ENCODE measurements at places on chromosomes 16 and 17.

DNA sequence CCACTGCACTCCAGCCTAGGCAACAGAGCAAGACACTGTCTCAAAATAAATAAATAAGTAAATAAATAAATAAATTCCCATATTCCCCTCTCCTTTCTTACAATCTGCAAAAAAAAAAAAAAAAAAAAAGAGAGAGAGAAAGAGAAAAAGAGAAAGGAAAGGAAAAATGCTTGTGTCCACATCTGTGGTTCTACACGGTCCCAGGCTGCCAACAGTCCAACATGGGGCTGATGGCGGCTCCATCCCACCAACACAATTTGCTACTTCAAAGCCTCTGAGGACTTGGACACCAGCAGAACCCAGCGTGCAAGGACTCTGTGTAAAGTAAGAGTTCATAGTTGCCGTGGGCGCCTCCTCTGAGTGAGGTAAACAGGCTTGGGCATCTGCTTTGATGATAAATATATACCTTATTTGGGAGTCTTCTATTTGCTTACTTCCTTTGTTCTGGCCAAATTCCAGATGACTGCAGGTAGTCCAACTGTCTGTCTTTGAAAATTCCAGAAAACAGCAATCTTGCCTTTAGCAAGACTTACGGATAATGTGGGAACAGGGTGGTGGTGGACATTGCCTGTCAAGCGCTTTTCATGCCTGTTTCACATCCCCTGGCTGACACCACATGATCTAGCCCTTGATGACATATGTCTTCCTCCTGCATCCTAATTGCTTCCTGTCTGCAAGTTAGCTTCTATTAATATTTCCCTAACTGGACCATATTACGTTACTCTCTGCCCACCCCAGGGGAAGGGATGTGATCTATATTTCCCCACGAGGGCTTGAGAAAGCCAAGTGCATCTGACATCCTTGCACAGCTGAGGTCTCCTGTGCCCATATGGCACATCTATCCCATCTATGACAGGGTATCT is 10.1 kb downstream of the LITAF start:
- H3K36me3 ChIP-seq: peaks cover 55% of the 10 kb centered on the region
- H3K4me3 ChIP-seq: no peak overlapping the region
- peak overlapping the region; percentile 46 for H3K27ac ChIP-seq
- no peak for DNase-seq
- H3K27me3 ChIP-seq: no peaks in the 10 kb centered on the region

DNA sequence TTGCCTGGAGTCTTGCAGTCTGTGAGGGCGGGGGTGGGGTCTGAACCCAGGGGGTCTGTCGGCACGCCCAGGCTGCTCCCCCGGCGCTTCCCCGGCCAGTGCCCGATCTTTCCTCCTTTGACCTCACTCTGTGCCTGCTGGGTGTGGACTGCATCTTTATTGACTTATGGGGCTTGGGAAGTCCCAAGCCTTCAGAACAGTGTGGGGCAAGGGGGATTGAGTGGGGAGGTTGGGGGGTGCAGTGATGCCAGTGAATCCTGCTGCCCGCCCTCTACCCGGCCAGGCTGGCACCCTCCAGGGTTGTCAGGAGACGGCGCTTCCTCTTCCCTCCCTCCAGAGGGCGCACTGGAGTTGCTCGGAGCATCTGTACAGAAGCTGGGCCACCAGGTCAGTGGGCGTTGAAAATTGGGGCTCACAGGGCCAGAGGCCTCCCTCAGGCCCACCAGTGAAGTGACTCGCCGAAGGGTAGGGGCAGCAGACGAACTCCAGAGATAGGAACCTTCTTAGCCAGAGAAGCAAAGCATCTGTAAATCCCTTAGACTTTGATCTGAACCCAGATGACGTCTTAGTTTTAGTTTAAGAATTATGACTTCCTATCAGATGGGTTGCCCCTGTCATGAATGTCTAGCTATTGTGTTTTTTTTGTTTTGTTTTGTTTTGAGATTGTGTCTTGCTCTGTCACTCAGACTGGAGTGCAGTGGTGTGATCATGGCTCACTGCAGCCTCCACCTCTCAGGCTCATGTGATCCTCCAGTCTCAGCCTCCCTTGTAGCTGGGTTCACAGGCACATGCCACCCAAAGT is 184.8 kb upstream of the CIBAR2 start:
- H3K27me3 ChIP-seq: peaks cover 2% of the 10 kb centered on the region
- no peak overlapping the region for H3K27ac ChIP-seq
- H3K4me3 ChIP-seq: no peak overlapping the region
- peaks cover 2% of the 10 kb centered on the region for H3K4me1 ChIP-seq
- peak; percentile 72 for DNase-seq

- H3K4me1 ChIP-seq: no peaks in the 10 kb centered on the region
- H3K36me3 ChIP-seq: no peaks in the 10 kb centered on the region
- no peak for DNase-seq
- no peaks in the 10 kb centered on the region for H3K27me3 ChIP-seq
These were observed 51.0 kb upstream of the TOX3 start for GRCh38 chr16:52597772-52598483.

- H3K36me3 ChIP-seq: peaks cover 6% of the 10 kb centered on the region
- H3K4me3 ChIP-seq: no peak overlapping the region
- H3K27me3 ChIP-seq: no peaks in the 10 kb centered on the region
These were observed 21.2 kb downstream of the MTHFSD start for GRCh38 chr16:86533767-86534351.

GRCh38 chr17:56717471-56717870 is 116.2 kb downstream of the C17orf67 start:
- no peaks in the 10 kb centered on the region for H3K36me3 ChIP-seq
- no peaks in the 10 kb centered on the region for H3K4me1 ChIP-seq
- H3K4me3 ChIP-seq: no peak overlapping the region
- H3K27ac ChIP-seq: no peak overlapping the region
- H3K27me3 ChIP-seq: no peaks in the 10 kb centered on the region

DNA sequence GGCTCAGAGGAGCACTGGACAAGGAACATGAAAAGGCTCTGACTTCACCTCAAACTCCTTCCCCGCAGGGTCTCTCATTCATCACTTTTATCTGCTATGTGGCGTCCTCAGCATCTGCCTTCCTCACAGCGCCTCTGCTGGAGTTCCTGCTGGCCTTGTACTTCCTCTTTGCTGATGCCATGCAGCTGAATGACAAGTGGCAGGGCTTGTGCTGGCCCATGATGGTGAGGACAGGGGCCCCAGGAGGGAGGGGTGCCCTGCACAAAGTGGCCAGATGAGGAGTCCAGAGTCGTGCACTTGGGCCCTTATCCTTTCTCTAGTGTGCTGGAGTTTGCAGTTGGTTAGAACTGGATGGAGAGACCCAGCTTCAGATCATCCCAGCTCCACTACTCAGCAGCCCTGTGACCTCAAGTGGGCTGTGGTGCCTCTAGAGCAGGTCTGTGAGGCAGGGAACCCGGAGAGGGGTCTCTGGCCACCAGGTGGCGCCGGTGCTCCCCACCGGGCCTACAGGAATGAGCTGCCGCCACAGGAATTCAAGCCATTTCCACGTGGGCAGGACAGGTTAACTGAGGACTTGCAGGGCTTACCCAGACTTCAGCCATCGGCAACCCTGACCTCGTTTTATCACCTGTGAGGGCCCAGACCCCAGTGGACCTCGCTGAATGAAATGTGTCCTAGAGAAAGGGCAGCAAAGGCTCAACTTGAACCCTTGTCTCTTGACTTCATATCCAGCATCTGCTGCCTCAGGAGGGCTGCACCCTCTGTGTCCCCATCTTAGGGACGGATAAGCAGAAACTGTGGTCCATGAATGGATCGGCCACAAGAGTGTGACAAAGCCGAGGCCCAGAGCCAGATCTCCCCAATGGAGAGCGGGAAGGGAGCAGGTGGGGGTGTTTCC is 4.0 kb downstream of the CMTM3 start:
- H3K27ac ChIP-seq: peak overlapping the region; percentile 79
- peaks cover 37% of the 10 kb centered on the region for H3K4me1 ChIP-seq
- DNase-seq: peak; percentile 85
- H3K27me3 ChIP-seq: no peaks in the 10 kb centered on the region
- peaks cover 60% of the 10 kb centered on the region for H3K36me3 ChIP-seq

DNA sequence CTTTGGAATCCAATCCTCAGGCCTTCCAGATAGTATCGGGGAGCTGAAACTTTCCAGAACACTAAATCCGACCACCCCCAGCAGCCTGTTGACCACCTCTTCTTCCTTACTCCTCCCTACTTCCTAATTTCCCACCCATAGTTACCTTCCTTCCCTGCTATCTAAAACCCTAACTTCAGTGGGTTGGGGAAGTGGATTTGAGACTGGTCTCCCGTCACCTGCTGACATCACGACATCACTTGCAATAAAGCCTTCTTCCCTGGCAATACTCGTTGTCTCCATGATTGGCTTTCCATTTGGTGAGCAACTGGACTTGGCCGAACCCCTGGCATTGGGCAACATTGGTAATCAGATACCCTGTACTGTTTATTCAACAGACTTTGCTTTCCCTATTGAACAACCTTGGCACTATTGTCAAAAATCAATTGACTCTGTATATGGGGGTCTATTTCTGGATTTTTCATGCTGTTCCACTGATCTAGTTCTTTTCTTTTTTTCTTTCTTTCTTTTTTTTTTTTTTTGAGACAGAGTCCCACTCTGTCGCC is 11.8 kb upstream of the FOXK2 start:
- no peak overlapping the region for H3K27ac ChIP-seq
- H3K27me3 ChIP-seq: no peaks in the 10 kb centered on the region
- H3K36me3 ChIP-seq: no peaks in the 10 kb centered on the region
- H3K4me1 ChIP-seq: peaks cover 7% of the 10 kb centered on the region
- H3K4me3 ChIP-seq: no peak overlapping the region

- peaks cover 7% of the 10 kb centered on the region for H3K27me3 ChIP-seq
- no peak overlapping the region for H3K27ac ChIP-seq
- H3K36me3 ChIP-seq: no peaks in the 10 kb centered on the region
These were observed 11.9 kb downstream of the BAIAP2 start for GRCh38 chr17:81046770-81047359.

DNA sequence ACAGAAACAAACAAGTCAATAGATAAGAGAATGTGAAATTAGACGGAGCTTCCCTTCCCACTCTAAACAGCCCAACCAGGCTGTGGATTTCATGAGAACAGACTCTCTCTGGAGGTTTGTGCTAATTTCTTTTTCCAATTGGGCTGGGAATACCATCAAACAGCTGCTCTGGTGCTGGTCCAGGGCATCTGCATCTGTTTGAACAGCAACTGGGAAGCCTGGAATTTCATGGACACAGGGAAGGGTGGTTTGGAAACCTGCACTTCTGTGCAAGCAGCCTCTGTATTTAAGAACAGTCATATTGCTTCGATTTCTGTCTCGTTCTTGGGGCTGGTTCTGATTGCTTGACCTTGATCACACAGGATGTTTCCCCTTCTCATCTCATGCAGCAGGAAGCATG is 88.7 kb downstream of the FOXL1 start:
- DNase-seq: no peak
- peaks cover 2% of the 10 kb centered on the region for H3K36me3 ChIP-seq
- peaks cover 23% of the 10 kb centered on the region for H3K4me1 ChIP-seq
- peaks cover 7% of the 10 kb centered on the region for H3K27me3 ChIP-seq
- H3K27ac ChIP-seq: no peak overlapping the region

DNA sequence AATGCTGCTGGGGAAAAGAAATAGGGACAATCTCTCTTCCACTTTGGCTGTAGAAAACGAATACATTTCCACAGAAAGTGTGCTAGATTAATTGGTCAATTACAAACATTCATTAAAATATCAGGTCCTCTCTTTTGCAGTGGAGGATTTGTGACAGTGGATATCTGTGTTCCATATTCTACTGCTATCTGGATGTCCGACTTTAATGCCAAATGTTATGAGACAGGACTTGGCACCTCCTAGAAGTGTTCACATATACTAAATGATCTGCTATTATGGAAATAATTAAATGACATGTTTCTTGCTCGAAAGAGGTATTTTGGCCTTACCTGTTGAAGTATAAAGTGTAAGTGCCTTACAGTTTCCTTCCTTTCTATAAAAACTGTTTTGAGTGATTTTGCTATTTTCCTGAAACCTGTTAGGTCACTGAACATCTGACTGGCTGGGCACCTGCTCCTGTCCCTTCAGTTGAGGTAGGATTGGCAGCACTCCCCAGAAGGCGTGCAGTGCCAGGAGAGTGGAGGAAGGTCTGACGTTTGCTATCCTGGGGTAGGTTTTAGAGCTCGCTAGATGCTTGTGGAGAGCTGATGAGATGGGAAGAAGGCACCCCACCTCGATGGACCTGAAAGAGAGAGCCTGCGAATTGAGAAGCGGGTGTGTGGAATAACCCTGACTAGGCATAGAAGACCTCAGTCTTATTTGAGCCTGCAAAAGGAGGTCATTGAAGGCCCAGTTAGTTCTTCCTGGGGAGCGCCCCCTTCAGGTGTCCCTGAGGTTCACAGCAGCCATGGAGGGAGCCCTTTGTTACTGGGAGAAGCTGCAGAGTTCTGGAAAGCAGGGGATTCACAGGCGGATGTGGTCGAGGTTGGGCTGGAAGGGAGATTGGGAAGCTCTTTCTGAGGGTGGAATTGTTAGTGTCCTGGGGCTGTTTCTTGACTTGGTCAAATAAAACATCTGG is 159.4 kb upstream of the ZNF267 start:
- H3K27me3 ChIP-seq: no peaks in the 10 kb centered on the region
- peaks cover 58% of the 10 kb centered on the region for H3K4me1 ChIP-seq
- peak overlapping the region; percentile 99 for H3K27ac ChIP-seq
- H3K36me3 ChIP-seq: peaks cover 70% of the 10 kb centered on the region
- peak overlapping the region; percentile 98 for H3K4me3 ChIP-seq

GRCh38 chr16:5616841-5617240 is 519.2 kb upstream of the EEF2KMT start:
- H3K27me3 ChIP-seq: no peaks in the 10 kb centered on the region
- no peak overlapping the region for H3K27ac ChIP-seq
- no peak overlapping the region for H3K4me3 ChIP-seq
- DNase-seq: no peak
- peaks cover 3% of the 10 kb centered on the region for H3K4me1 ChIP-seq

- H3K4me1 ChIP-seq: peaks cover 27% of the 10 kb centered on the region
- DNase-seq: no peak
- no peak overlapping the region for H3K27ac ChIP-seq
- peaks cover 12% of the 10 kb centered on the region for H3K27me3 ChIP-seq
- peak overlapping the region; percentile 92 for H3K4me3 ChIP-seq
These were observed 1.5 kb upstream of the PSMD3 start for GRCh38 chr17:39979016-39979670.

- peaks cover 23% of the 10 kb centered on the region for H3K4me1 ChIP-seq
- DNase-seq: no peak
- peaks cover 6% of the 10 kb centered on the region for H3K27me3 ChIP-seq
- H3K27ac ChIP-seq: no peak overlapping the region
These were observed 5.1 kb downstream of the ATP2A1 start for GRCh38 chr16:28883221-28883996.

GRCh38 chr16:64657316-64658011 is 464.4 kb downstream of the CDH11 start:
- no peak overlapping the region for H3K4me3 ChIP-seq
- H3K36me3 ChIP-seq: no peaks in the 10 kb centered on the region
- no peaks in the 10 kb centered on the region for H3K4me1 ChIP-seq
- no peaks in the 10 kb centered on the region for H3K27me3 ChIP-seq
